Activated T-helper 1 cell treated with anti-CD3 and anti-CD28 coated beads, Interleukin-2, amount 50 U/mL, for 16 hours (primary cell): ENCODE measurements at places on chromosomes 12 and 14.

- no peak for DNase-seq
Measured at GRCh38 chr12:12985817-12986408, 14.2 kb downstream of the HEBP1 start.

DNA sequence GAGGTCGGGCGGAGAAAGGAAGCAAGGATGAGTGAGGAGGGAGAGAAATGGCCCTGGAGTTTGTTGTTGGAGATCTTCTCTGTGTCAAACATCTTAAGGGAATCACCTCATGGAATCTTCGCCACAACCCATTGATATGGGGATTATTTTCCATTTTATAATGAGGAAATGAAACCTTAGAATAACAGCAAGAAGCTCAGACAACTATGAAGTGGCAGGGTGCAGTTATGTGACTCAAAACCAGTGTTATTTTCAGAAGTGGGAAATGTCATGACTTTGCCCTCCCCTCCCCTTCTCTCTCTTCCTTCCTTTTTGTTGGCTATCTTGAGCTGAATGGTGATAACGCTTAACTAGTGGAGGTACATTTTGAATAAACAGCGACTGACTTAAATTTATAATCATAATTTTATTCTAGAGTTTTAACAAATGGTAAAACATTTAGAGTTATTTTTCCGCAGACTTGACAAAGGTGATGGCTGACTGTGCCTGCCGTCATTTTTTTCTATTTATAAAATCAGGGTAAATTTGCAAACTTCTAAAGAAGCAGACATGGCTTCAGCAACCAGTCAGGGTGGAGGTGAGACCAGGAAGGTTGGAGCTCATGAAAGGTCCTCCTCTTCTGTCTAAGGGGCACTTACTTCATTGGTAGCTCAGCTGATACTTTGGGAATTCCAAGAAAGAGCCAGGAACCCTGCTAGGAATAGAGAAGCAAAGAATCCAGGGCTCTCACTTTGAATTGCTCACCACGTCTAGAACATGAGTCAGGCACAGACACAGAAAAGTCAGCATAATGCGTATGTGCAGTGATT is 232.4 kb downstream of the RGS6 start:
- DNase-seq = no peak

DNA sequence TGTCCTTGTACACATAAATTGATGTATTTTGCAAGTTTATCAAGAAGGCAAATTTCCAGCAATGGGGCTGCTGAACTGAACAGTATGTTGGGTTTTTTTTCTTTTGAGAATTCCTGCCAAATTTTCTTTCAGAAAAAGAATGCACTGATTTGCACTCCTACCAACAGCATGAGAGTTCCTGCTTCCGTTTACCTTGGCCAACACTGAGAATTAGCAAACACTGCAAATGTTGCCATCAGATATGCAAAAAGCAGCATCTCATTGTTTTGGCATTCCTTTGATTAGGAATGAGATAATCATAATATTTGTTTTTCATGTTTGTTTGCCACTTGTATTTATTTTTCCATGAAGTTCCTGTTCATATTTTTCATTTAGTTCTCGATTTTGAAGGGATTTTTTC is 82.4 kb downstream of the RTN1 start:
- DNase-seq = no peak

GRCh38 chr14:102164241-102164641 is 24.5 kb downstream of the WDR20 start:
- DNase-seq = no peak

- DNase-seq = no peak
Measured at GRCh38 chr12:112755507-112755906, 36.0 kb upstream of the RPH3A start.

DNA sequence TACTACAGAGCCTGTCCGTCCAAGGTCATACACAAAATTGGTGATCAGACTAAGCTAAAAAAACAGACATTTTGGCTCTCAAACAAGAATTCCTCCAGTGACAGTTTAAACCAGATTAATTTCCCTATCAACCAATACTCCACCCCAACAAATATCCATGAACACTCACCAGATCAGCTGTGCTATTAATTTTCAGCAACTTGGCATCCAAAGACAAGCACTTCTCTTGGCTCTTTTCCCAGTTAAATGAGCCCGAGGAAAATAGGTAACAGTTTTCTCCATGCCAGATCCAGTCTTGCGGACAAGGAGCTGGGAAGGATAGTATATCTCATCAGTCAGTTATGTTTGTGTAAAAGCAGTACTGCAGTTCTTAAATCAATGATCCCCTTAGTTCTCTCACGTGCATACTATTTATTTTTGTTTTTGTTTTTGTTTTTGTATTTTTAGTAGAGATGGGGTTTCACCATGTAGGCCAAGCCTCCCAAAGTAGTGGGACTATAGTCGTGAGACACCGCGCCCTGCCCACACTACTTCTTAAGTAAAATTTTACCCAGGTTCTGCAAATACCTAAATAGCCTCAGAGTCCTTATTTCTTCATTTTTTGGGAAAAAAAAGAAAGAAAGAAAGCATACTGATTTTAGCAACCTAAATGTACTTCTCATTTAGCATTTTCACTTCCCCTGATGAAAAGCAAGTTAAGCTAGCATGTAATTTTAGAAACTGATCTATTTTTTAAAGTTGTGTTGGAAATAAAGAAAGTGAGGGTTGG is 11.1 kb downstream of the OLR1 start:
- DNase-seq = no peak

DNA sequence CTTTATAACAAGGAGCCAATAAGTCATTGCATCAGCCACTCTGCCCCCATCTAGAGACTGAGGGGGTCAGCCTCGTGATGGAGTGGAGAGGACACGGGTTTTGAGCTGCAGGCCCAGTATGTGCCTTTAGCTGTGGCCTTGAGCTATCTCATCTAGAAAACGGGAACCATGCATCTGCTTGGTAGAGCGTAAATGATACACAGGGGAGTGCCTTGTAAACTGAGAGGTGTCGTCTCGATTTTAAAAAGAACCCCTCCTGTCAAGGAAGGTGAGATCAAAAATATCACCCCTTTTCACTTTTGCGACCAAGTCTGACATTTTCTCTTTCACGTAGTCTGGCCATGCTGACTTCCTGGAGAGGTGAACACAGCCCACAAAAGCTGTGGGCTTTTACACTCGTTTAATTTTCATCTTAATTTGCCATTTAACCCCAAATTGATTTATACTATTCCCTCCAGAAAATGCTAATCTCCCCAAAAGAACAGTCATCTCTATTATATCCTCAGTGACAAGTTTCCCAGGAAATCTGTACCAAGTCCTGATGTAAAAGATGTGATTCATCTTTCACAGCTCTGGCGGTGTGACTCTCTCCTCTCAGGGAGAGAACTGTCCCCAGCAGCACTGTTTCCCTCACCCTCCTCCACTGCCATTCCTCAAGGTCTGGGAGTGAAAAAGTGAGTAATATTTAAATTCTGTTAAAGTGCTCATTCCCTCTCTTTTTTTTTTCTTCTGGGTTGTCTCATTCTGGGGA is 30.6 kb downstream of the VCPKMT start:
- DNase-seq = no peak

GRCh38 chr12:28346567-28346966 is 156.3 kb downstream of the CCDC91 start:
- no peak for DNase-seq

DNA sequence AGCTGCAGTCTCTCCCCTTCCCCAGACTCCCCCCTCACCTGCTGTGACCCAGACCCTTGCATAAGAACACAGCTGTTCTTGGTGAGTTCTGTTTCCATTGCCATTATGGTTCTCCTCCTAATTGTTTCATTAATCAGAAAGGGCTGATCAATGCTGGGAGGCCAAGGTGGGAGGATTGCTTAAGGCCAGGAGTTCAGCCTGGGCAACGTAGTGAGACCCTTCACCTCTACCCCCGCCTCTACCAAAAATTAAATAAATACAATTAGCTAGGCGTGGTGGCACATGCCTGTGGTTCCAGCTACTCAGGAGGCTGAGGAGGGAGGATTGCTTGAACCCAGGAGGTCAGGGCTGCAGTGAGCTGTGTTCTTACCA is 17.2 kb upstream of the FAIM2 start:
- DNase-seq = no peak

GRCh38 chr12:106097011-106097410 is 41.7 kb downstream of the NUAK1 start:
- DNase-seq = no peak

- no peak for DNase-seq
Measured at GRCh38 chr12:30755395-30755762, 628 bp upstream of the CAPRIN2 start.

- no peak for DNase-seq
Measured at GRCh38 chr12:76143343-76144244, 59.1 kb upstream of the NAP1L1 start.

DNA sequence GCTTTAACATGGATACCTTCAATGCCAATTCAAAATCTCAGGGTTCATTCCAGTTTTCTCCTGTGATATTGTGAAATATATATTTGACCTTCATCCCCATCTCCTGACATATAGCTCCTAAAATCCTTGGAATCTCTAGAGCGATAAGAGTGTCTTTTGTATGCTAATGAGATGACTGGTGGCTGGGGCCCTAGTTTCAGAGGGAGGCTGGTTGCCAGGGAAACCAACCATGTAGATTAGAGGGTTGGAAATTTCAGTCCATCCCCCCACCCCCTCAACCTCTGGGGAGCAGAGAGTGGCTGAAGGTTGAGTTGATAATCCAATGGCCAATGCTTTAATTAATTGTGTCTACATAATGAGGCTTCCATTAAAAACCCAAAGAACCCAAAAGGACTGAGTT is 59.4 kb downstream of the SDR9C7 start:
- DNase-seq = no peak

DNA sequence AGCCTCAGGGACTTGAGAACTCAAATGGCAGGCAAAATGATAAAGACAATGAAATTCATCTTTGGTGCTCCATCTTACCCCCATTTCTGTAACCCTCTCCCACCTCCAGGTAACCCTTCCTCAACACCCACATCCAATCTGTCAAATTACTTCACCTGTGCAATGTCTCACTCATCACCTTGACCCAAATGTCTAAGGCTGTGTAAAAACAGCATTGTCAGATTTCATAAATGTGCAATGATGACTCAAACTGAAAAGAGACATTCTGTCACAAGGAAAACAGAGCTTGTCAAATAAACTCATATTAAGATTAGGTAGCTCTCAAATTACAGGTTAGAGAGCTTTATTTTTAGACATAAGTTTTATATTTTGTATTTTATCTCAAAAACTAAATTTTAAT is 19.9 kb upstream of the COCH start:
- no peak for DNase-seq

DNA sequence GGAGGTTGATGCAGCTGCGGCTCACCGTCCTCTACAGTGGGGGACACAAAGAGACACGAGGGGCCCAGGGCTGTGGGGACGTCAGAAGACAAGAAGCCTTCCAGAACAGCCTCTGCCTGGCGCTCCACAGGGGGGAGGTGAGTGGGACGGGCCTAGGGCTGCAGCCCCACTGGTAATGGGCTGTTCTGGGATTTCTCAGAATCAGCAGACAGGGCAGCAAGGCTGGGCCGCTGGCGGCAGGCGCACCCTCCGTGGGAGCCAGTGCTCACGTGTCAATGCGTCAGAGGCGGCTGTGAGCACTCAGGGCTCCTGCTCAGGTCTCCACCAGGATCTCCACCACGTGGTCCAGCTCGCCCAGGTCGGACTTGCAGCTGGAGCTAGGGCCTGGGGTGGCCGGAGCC is 10.0 kb downstream of the CDCA4 start:
- DNase-seq = no peak

DNA sequence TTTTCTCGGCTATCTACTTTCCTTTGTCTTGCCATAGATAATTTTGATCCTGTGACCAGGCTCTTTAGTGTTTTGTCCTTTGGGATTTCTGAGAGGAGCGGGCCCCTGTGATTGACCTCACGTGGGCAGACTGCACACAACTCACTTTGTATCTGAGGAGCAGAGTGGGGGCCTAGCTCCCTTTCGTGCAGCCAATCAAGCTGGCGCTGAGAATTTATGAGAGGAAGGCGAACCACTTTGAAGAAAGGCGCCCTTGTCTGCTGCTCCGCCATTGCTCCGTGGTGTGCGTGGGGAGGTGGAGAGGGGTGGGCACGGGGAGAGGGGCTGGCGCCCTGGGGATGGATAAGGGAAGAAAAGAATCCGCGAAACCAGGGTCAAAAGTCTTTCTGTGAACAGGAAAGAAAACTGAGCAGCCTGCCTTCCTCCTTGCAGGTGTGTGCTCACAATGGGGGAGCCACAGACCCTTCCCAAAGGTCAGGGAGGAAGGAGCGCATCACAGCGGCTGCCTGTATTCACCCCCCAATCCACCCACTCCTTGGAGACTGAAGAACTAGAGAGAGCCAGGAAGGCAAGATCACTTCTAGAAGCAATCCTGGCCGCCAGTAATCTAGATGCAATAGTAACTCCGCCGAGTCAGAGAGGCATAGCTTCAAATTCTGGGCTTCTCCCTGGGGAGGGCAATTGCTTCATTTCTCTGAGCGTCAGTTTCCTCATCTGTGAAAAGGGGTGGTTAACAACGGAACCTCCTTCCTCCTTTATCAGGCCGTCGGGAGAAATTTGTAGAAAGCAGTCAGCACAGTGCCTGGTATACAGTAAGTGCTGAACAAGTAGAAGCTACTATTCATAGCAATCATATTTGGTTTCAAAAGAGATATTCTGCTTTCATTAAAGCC is 24.9 kb upstream of the MED13L start:
- DNase-seq = no peak

DNA sequence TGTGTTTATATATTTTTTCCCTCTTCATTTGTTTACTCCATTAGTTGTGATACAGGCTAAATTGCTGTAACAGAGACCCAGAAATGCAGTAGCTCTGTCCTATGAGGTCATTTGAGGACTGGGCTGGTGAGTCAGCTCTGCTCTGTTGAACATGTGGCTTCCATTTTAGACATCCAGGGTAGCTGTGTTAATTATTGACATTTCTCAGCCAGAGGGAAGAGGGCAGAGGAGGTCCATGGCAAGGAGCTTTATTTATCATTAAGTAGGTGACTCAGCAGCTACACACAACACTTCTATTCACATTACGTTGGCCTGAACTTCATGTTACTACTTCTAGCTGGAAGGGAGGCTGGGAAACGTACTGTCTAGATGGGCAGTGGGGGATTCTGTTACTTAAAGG is 85.4 kb downstream of the PTCSC3 start:
- DNase-seq = no peak

- DNase-seq = no peak
Measured at GRCh38 chr14:59123531-59123930, 64.9 kb upstream of the DAAM1 start.

- no peak for DNase-seq
Measured at GRCh38 chr12:22188431-22188830, 142.4 kb downstream of the CMAS start.

DNA sequence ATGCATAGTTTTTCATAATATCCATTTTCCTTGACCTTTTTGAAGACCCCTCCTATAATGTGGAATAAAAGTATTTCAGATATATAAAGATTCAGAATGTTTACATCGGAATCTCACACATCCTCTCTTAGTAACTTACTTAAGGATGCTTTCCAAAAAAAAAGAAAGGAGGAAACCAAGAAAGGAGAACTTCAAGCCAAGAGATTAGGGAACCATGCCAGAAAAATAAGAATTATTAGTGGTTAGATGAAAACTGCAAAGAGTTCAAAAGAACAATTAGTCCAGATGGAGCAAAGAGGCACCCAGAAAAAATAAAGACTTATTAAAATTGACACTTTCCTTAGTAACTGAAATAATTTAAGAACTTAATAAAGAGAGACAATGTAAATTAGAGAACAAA is 179.2 kb downstream of the DUSP6 start:
- DNase-seq = no peak
